Stimulated activated CD4-positive, alpha-beta T cell treated with anti-CD3 and anti-CD28 coated beads, Interleukin-12 subunit alpha, Interleukin-12 subunit beta, amount 100 ng/mL, for 48 hours (primary cell): ENCODE measurements at places on chromosomes 13 and 19.
A peak's percentile ranks its signal among the peaks of the same experiment; 100 is the strongest.

DNA sequence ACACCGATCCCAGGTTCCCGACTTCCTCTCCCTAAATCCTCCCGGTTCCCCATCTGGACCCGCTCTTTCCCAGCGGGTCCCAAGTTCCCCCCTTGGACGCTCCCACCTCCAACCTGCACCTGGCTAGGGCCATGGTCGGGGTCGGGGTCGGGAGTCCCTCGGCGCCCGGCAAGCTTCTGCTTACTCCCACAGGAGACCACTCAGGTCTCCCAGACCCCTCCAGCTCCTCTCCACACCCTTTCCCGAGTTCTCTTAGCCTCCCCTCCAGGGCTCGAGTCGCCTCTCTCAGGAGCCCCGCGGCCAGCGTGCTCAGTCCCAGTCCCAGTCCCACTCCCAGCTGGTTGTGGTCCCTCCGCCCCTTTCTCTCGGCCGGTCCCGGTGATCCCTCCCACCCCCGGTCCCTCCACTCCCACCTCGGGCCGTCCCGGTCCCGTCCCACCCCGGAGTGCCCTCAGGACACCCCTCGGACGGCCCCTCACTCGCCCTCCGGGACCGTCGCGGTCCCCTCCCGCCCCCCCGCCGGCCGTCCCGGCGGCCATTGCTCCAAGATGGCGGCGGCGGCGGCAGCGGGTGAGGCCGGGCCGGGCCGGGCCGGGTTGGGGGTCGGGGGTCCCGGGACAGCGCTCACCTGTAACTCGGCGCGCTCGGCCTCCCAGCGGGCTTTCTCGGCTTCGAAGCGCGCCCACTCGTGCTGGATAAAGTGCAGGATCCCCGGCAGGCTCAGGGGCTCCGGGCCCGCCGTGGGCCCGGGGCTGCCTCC, at the start of gene FKRP:
FKRP (plus strand) TSS at position 537 of the 760 bp plus-strand sequence. CDS start 9,394 bp downstream, outside the sequence.
- DNase-seq = peak; percentile 23

DNA sequence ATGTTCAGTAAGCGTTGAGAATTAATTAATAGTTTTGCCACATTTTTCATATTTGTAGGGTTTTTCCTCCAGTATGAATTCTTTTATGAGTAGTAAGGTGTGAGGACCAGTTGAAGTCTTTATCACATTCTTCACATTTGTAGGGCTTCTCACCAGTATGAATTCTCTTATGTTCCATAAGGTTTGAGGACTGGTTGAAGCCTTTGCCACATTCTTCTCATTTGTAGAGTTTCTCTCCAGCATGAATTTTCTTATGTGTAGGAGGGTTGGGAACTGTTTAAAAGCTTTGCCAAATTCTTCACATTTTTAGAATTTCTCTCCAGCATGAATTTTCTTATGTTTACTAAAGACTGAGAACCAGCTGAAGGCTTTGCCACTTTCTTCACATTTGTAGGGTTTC, 40.3 kb downstream of the ZNF208 start:
- DNase-seq = no peak

GRCh38 chr13:102191951-102192502, 209.8 kb downstream of the FGF14 start:
- no peak for DNase-seq

GRCh38 chr19:8371011-8371804, 7.3 kb downstream of the ANGPTL4 start:
- no peak for DNase-seq

GRCh38 chr19:2678044-2678671, 24.3 kb downstream of the GNG7 start:
- DNase-seq = no peak

- no peak for DNase-seq
Observed at GRCh38 chr13:97124915-97125809, 97.0 kb upstream of the MBNL2 start.

DNA sequence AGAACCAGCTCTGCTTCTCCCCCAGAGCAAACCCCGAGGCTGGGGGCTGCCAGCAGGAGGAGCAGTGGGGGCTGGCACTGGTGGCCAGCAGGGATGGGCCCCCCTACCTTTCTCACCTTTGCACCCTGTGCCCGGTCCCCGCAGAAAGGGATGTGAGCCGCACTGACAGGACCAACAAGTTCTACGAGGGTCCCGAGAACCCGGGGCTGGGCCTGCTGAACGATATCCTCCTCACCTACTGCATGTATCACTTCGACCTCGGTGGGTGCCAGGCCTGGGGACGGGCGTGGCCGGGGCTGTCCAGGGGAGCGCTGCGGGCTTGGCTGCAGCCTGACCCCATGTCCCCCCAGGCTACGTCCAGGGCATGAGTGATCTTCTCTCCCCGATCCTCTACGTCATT, 6.6 kb downstream of the TBC1D17 start:
- DNase-seq = no peak

DNA sequence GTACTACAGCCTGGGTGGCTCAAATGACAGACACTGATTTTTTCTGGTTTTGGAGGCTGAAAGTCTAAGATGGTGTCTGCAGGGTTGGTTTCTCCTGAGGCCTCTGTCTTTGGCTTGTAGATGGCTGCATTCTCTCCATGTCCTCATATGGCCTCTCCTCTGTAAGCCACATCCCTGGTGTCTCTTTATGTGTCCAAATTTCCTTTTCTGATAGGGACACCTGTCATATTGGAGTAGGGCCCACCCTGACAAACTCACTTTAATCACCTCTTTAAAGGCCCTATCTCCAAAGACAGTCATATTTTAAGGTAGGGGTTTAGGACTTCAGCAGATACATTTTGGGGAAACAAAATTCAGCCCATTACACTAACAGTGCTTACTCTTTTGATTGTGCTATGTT, 32.0 kb upstream of the WASF3 start:
- DNase-seq = no peak

GRCh38 chr19:55525289-55526101, 11.4 kb downstream of the SBK2 start:
- no peak for DNase-seq

DNA sequence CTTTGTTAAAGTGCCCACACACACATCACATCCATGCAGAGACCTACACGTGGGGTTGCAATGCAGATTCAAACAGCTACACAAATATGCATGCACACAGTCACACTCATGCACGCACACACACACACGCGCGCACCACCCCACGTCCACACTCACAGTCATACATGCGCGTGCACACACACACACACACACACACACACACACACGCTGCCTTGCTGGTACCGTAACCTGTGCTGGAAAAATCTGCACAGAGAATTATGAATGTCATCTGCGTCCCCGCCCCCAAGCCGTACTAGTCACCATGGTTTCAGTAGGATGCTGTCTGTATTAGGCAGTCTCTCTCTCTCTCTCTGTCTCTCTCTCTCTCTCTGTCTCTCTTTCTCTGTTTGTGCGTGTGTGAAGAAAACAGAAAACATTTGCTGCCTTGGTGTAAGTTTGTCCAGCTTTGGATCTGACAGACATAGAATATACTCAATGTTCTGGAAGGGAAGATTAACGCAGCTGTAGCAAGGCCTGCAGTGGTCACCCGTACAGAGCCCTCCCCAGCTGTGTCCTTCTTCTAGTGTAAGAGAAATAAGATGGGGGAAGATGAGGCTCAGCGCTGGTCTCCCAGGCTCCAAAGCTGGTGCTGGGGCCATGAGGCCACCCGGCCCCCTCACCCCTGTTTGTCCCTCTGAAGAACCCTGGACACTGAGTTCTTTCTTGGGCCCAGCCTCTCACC, 26.4 kb upstream of the DPP9 start:
- no peak for DNase-seq

DNA sequence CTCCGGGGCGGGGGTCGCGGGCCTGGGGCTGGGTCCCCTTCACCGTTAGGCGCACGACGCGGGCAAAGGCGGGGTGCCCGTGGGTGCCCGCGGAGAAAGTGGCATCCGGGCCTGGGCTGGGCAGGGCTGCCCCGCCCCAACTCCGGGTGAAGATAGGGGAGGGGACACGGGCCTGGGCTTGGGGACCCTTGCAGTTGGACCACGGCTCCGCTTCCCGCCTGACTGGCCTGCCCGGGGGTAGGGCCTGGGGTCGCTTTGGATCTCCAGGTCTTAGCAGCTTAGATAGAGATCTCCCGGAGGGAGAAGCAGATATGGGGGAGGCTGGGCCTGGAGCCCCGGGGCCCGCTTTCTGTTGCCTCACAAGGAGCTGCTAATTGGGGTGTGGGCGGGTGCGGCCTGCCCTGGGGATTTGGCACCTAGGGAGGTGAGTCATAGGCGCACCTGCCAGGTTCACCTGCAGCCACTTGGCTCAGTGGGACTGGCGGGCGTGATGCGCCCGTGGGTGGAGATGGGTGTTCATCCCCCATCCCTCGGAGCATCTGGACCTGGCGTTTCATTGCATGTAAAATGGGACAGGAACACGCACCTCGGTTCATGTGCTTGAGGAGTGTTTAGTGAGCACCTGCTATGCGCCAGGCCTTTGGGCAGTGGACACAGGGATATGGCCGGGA, 585 bp downstream of the MAP1S start:
- DNase-seq = peak; percentile 27

DNA sequence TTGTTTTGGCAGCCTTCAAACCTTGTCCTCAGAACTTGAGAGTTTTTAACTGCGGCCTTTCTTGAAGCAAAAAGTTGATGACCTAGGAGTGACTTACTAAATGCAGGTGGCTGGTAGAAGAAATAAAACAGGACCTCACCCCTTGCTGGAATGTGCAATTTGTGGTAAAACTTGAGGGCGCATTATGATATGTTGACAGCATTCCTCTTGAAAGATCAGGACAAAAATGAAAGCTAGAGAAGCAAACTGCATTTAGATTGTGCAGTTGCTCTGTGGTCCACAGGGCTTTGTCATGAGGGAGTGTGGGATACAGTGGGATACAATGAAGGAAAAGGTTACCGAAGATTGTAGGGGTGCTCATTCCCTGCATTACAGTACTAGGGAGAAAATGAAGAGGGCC, 504.2 kb downstream of the GPC6 start:
- DNase-seq = no peak

- DNase-seq = no peak
Observed at GRCh38 chr19:49889038-49889686, 7.5 kb downstream of the IL4I1 start.

DNA sequence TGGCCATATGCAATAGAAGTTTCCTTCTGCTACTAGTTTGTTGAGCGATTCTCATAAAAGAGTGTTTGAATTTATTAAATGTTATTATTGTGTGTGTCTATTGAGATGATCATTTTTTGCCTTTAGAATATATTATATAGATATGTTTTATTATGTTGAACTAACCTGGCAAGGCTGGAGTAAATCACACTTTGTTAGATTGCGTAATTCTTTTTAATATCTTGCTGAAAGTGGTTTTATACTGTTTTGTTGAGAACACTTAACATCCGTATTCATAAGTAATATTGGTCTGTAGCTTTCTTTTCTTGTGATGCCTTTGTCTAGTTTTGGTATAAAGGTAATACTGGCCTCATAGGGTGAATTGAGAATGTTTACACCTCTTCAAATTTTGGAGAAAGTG, 574.3 kb upstream of the PCDH20 start:
- DNase-seq = no peak

GRCh38 chr13:107119989-107120881, 552.3 kb upstream of the ARGLU1 start:
- no peak for DNase-seq

- DNase-seq = no peak
Observed at GRCh38 chr19:2984215-2984528, 6.8 kb downstream of the TLE6 start.

- DNase-seq = no peak
Observed at GRCh38 chr19:51687791-51688670, 5.1 kb upstream of the SPACA6 start.

DNA sequence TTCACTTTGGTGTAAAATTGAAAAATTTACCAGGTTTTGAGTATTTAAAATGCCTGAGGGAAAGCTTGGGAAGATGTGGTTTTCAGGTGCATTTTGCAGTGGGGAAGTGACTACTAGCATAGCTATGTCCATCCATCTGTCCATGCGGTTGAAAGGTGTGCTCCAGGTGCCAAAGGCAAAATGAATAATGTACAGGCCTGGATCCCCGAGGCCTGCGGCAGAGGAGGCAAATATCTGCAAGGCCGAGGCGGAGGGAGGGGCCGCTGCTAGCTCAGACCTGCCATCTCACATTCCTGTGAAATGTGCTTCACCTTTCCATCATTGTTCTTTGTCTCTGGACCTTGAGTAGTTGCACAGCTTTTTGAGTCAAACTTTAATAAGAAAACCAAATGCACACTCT, 65.5 kb downstream of the ERCC5 start:
- DNase-seq = no peak

- DNase-seq = peak; percentile 90
Observed at GRCh38 chr19:44746946-44747738, 1.4 kb upstream of the BCL3 start.

DNA sequence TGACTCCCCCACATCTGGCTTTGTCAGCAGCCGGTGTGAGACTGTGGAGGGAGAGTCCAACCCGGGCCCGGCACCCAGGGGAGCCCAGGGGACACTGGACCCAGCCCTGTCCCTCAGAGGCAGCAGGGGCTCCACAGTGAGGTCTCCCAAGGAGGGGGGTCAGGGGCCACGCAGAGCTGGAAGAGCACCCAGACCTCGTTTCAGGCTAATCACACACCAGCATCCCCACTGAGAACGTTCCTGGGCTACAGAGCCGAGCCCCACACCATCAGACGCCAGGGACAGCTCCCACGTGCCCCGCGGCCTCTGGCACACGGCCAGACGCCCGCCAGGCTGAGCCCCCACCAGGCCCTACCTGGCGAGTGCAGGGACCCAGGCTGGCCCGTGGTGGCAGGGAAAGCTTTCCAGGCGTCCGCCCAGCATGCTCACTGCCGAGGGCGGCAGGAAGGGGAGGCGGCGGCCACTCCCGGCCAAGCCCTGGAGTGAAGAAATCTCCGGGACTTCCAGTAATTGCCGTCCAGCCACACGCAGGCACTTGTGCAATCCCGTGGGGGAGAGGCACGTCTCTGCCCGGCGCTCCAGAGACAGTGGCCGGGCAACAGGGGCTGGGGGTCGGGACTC, 19.2 kb downstream of the SBNO2 start:
- no peak for DNase-seq

- no peak for DNase-seq
Observed at GRCh38 chr13:87622971-87623370, 48.2 kb upstream of the SLITRK5 start.

DNA sequence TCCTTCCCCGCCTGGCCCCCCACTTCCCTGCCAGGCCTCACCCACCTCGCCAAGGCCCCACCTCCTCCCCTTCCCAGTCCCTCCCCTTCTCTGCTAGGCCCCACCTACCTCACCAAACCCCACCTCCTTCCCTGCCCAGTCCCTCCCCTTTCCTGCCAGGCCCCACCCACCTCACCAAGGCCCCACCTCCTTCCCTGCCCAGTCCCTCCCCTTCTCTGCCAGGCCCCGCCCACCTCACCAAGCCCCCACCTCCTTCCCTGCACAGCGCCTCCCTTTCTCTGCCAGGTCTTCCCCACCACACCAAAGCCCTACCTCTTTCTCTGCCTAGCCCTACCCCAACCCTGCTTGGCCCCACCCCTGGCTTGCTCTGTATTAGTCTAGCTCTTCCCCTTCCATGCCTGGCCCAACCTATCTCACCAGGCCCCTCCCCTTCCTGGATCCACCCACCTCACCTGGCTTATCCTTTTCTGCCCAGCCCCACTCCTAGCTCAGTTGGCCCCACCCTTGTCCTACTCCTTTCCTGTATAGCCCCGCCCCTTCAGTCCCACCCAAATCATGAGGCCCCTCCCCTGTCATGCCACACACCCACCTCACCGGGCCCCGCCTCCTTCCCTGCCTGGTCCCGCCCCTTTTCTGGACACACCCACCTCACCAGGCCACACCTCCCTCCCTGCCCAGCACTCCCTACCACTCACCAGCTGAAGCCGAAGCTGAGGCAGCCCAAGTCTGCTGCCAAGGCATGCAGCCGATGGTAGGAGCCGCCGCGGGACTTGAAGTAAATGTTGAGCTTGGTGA, 16.2 kb downstream of the CERS1 start:
- no peak for DNase-seq

GRCh38 chr13:20019043-20019442, 60.5 kb downstream of the ZMYM2 start:
- no peak for DNase-seq
